Upper lobe of left lung (tissue), 6 donors: ENCODE measurements at places on chromosomes 16 and 17.
A peak's percentile ranks its signal among the peaks of the same experiment; 100 is the strongest.

GRCh38 chr17:22286337-22287041 lies 594.2 kb downstream of the KCNJ18 start:
- DNase-seq: no peak
- no peaks in the 10 kb centered on the region for H3K36me3 ChIP-seq
- H3K4me3 ChIP-seq: no peak overlapping the region
- no peaks in the 10 kb centered on the region for H3K4me1 ChIP-seq
- no peaks in the 10 kb centered on the region for H3K27me3 ChIP-seq

DNA sequence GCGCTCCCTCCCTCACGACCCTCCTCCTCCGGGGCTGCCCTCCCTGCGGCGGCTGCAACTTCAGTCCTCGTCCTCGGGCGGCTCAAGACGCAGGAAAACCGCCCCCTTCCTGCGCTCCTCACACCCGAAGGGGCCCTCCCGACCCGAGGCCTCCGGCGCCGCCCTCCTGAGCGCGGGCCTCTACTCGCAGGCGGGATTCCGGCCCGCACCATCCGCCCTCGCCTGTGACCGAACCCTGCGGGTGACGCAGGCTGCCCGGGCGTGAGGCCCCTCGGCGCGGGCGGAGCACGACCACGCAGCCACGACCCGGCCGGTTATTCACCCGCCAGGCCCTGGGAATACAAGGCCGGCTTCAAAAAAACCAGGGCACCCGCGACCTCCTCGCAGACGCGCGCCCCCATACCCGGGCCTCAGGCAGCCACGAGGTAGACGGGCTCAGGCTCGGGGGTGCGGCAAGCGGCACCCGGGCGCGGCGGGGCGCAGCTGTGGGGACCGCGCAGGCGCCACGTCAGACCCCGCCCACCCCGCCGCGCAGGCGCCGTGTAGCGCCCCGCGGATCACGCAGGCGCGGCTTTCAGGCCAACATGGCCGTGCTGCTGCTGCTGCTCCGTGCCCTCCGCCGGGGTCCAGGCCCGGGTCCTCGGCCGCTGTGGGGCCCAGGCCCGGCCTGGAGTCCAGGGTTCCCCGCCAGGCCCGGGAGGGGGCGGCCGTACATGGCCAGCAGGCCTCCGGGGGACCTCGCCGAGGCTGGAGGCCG lies at the start of gene SPG7:
Gene SPG7 (plus strand): TSS at position 570 of the 757 bp plus-strand sequence. CDS start 15 bp downstream, at position 585.
- H3K4me1 ChIP-seq: peaks cover 38% of the 10 kb centered on the region
- H3K27ac ChIP-seq: peak within 1 kb of the TSS; percentile 97
- peak within 1 kb of the TSS; percentile 99 for H3K4me3 ChIP-seq
- peaks cover 28% of the 10 kb centered on the region for H3K36me3 ChIP-seq
- no peaks in the 10 kb centered on the region for H3K27me3 ChIP-seq

- H3K36me3 ChIP-seq: no peaks in the 10 kb centered on the region
- no peaks in the 10 kb centered on the region for H3K27me3 ChIP-seq
- no peak overlapping the region for H3K27ac ChIP-seq
- DNase-seq: no peak
- peaks cover 8% of the 10 kb centered on the region for H3K4me1 ChIP-seq
Observed at GRCh38 chr16:81842564-81843242, 63.6 kb downstream of the PLCG2 start.

DNA sequence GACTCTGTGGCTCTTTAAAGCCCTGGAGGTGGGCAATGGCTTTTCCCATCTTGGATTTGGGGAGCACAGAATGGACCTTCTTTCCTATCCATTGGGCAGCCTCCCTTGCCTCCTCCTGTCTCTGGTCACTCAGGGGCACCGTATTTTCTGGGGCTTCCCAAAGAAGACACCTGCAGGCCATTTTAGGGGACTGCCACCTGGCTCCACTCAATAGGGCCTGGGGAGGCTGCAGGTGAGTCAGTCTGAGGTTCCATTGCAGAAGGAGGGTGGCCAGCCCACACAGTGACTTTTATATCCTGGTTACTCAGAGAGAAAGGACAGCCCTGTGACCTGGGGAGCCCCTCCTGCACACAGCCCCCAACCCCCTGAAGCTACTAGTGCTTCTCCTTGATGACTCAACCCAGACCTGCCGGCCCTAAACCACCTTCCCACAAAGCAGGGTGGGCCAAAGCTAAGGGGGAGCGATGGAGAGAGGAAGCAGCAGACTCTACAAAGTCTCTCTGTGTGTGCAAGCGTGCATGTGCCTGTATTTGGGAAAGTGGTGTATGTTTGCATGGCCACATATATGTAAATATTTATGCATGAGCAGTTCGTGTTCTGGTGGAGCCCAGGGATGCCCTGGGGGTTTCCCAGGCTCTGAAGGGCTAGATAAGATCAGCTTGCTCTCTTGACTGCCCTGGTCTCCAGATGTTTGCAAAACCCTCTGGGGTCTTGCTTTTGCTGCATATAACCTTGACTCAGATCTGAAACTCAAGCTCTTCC lies 5.0 kb downstream of the CX3CL1 start:
- H3K36me3 ChIP-seq: peaks cover 15% of the 10 kb centered on the region
- H3K27me3 ChIP-seq: no peaks in the 10 kb centered on the region
- H3K4me1 ChIP-seq: peaks cover 52% of the 10 kb centered on the region
- no peak overlapping the region for H3K4me3 ChIP-seq
- peak overlapping the region; percentile 76 for H3K27ac ChIP-seq

DNA sequence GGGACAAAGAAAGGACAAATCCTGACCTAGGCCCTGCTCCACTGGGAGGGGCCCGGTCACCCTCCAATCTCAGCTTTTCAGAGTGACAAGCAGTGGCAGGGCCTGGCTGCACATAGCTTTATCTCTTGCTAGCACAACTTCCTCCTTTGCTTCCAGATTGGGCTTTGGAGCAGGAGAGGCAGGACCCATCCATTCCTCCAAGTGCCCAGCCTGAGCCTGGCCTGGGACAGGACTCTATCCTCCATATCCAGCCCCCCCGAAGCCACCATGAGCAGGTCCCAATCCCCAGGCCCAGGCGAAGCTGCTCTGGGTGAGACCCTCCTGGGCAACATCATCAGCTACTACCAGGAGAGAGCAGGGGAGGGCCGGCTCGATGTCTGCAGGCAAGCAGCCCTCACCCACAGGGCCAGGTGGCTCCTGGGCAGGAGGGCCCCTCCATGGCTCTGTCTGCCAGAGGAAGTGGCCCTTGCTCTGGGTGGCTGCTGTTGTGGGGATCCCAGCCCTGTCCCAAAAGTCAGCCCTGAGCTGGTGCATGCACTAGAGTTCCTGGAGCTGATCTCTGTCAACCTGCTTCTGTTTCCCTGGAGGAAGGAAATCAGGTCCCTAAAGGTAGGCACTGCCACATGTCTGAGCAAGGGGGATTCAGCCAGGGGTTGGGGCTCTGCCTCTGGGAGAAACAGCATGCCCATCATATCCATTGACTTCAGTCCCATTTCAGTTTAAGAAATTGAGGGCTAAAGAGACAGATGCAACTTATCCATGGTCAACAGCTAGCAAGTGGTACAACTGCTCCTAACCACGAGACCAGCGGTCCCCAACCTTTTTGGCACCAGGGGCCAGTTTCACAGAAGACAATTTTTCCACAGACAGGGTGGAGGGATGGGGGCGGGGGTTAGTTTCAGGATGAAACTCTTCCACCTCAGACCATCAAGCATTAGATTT lies 58.9 kb downstream of the TK2 start:
- peak; percentile 21 for DNase-seq
- H3K27ac ChIP-seq: peak overlapping the region; percentile 13
- peaks cover 14% of the 10 kb centered on the region for H3K4me1 ChIP-seq
- no peaks in the 10 kb centered on the region for H3K27me3 ChIP-seq
